LHCN-M2 (cell line): ENCODE measurements at places on chromosomes 1 and 21. TPM values are rescaled to one million over a fixed set of nuclear protein-coding genes. Genes with fewer than 3 reads are reported as not detected.
A peak's percentile ranks its signal among the peaks of the same experiment; 100 is the strongest.

GRCh38 chr1:205565799-205566198 is 61.3 kb downstream of the CDK18 start:
- no peak for DNase-seq

DNA sequence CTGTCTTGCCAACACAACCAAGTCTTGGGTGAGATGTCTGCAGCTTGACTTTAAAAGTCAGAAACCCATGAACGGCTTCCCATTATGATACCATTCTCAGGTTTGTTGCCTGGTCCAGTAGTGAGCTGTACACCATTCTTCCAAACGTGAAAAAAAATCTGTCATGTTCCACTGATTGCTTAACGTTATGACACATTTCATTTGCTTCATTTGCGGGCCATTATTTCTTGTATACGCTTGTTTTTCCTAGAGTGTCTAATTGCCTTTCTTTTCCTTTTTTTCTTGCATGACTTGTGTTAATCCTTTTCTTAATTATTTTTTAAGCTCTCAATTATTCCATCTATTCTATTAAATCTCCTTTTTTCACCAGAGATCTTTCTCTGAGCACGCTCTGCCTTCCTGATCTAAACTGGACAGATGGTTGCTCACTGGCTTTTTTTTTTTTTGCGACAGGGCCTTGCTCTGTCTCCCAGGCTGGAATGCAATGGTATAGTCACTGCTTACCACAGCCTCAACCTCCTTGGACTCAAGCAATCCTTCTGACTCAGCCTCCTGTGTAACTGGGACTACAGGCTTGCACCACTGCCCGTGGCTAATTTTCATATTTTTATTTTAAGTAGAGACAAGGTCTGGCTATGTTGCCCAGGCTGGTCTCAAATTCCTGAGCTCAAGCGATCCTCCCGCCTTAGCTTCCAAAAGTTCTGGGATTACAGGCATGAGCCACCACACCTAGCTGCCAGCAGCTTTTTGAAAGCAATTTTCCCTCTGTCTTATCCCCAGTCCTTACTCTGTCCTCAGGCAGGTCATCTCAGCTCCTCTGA is 31.7 kb upstream of the CAMTA1 start:
- peak; percentile 31 for DNase-seq

MYBPH gene
- 2.8 and 13.7 TPM in 2 replicates for total RNA-seq

NUP133 gene
- 33.3 and 36.3 TPM in 2 replicates for total RNA-seq

PLEKHG5 gene
- 1.8 and 2.2 TPM in 2 replicates for total RNA-seq

SERTAD4 gene
- 0.06 and 3.1 TPM in 2 replicates for total RNA-seq

DNA sequence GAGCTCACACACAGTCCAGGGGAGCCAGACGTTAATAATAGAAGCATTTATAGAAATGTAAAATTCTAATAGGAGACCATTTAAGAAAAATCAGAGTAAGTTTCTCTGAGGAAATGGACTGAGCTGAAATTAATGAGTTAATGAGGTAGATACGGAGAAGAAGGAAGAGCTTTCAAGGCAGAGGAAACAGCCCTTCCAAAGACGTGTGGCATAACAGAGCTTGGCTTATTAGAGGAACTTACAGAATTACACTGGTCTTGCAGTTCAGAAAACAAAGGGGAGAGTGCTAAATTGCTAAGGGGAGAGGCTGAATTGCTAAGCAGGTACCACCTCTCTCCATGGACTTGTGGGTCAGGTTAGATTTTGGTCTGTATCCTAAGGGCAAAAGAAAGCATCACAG is 8.2 kb upstream of the PIGK start:
- DNase-seq, result no peak

DNA sequence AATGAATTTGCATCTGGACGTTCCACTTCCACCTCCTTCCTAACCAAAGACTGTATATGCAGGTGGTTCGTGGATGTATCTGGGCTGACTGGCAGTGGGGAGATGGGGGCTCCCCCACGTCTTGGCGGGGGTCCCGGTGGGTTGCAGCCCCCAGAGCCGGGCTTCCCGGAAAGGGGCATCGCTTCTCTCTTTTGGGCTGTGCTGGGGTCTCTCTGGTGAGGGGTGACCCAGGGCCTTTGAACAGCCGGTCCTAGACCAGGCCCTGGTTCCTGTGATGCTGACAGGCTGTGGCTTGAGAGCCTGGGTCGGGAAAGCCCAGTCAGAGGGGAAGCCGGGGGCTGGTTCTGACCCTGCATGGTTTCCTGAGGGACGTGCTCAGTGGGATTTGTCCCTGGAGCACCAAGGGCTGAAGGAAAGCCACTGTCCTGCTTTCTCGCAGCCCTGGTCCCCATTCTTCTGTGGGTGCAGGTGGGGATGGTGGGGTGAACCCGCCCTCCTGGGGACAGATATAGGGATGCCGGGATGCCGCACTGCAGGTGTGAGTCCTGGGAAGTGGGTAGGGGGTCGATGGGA is 29.8 kb downstream of the COL18A1 start:
- no peak for DNase-seq

DNA sequence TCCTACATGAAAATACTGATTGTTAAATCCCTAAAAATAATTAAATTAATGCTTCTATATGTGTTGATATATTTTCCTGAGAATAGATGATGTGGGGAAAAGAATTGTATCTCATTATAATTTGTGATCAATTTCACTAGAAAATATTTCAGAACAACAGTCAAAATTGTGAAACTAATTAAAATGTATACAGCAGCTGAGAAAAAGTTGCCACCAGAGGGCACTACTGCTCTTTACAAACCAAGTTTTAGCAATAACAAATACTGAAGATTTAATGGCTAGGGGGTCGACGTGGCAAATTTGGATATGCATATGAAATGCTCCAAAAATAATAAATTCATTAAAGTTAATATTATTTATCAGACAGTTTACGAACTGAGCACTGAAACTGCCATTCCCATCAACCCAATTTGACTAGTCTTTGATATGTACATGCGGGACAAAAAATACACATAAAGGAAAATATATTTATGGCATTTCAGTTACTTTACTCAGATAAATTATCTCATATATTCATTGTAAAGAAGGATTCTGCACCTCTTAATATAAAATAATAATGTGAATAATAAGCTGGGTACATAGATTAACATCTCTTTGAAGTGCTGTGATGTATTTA is 96.3 kb upstream of the TMPRSS15 start:
- DNase-seq, result peak; percentile 37

- peak; percentile 46 for DNase-seq
These were observed 25.6 kb downstream of the RAB4A start for GRCh38 chr1:229296541-229296941.

LMNA gene
- 1,371 and 1,475 TPM in 2 replicates for total RNA-seq

GRCh38 chr1:33327587-33328325 is 6.9 kb upstream of the A3GALT2 start:
- DNase-seq, result peak; percentile 99

KDF1 gene
- not detected in 2 replicates for total RNA-seq

OR2L3 gene
- total RNA-seq, result not detected in 2 replicates

DNA sequence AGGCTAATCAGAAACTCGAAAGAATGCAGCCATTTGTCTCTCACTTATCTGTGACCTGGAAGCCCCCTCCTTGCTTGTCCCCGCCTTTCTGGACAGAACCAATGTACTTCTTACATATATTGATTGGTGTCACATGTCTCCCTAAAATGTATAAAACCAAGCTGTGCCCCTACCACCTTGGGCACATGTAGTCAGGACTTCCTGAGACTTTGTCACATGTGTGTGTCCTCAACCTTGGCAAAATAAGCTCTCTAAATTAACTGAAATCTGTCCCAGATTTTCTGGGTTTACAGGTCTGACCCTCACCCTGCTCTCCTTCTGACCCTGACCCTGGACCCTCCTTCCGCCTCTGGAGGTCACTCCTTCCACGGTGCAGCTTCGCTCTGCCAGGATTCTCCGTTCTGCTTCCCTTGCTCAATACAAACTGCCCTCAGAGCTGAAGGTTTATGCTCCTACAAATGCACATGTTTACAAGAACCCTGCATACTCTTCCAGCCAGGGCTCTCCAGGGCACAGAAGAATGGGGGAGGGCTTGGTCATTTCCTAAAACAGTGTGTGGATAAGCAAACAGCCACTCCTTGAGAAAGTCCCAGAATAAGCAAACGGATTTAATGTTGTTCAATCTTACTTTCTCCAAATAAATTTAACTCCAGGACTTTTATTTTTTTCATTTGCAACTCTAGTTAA is 160.5 kb downstream of the ACTL8 start:
- DNase-seq, result no peak

DNA sequence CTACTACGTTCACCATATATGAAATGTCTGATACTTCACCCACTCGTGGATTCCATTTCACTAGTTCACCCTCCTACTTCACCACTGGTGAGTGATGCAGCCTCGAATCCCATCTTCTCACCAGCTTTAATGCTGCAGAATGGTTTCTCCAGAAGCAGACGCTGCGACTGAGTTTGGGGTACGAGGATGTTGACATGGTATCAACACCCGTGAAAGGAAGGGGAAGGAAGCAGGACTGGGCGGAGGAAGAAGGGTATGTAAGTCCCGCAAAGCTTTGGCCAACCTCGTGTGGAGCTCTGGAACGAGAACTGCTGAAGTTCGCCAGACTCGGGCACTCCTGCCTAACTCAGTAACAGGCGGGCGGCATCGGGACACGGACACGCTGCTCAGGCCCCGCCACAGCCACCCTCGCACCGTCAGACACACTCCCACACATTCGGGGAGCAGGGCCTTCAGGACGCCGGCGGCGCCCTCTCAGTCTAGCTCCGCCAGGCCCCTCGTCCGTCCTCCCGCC is 833 bp upstream of the DIP2A start:
- peak; percentile 42 for DNase-seq

DNA sequence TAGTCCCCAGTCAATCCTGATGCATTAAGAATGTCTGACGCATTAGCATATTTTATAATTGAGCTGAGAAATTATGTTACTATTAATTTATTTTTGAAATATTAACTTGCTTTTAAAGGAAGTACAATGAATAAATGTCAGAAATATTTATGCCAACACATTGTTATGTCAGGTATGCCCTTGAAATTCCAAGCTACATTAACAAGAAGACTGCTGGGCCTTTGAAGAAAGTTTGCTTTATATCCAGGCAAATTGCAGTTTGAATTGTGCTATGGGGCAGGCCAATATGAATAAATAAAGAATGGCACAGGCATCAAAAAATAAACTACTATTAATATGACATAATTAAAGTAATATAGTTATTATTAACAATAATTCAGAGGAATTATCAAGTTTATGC is 1391.3 kb downstream of the PLA2G4A start:
- no peak for DNase-seq

DNA sequence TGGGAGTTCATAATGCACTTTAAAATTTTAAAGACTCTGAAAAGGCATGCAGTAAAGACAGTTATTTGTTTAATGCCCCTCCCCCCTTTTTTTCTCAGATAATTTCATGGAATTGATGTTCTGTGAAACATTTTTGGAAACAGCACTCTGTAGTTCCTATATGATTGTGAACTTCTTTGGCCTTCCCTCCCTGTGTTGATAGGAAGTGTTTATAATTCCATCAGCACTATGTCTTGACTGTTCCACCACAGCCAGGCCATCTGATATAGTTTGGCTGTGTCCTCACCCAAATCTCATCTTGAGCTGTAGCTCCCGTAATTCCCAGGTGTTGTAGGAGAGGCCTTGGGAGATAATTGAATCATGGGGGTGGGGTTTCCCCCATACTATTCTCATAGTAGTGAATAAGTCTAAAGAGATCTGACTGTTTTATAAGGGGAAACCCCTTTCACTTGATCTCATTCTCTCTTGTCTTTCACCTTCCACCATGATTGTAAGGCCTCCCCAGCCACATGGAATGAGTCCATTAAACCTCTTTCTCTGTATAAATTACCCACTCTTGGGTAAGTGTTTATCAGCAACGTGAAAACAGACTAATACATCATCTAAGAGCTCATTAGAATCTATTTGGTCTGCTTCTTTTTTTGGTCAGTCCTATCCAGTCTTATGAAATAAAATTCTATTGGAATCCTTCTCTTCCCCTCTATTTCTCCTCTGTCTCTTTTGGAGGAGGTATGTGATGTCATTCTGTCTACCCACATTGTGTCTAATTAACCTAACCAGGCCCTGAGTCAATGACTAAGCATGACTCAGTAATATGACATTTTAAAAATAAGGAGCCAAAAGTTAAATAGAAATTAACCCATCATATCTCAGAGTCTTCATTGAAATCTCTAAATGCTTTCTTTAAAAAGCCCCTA is 8.9 kb downstream of the CCDC185 start:
- peak; percentile 49 for DNase-seq

DNA sequence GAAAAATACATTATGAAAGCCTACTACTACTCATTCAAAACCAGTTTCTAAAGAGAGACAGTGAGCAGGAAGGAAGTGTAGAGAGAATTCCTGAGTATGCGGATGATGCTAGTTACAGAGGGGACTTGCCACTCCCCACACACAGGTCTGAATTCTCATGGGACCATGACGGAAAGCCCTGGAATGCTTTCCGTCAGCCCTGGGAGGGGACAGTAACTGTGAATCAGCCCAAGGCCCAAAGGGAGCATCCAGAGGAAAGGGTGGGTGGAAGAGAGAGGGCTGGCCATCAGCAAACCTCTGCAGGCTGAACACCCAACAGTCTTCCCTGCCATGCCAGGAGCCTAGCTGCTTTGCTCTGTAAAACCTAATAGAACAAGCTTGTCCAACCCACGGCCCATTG is 36.4 kb downstream of the RCSD1 start:
- DNase-seq, result peak; percentile 98

DNA sequence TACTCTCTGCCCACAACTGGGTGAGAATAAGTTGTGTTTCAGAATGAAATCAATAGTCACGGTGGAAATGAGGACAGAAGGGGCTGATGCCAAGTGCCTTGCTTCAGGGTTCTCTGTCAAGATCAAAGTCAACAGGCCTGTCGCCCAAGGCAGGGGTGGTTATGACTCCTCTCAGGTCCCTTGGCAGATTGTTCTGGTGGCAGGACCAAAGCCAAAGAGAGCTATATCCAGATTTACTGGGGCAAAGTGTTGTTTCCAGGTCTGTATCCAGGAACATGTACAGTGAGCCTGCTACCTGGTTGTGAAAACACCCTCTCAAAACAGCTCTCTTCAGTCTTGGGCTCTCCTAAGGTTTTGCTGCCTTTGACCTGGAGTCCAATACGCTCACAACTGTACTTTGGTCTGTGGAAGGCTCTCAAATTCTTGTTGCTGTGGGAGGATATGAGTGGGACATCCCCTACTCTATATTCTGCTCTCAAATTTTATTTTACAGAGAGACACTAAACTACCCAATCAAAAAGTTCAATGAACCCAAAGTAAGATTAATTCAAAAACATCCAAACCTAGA is 175.1 kb upstream of the ETV3 start:
- DNase-seq, result no peak

DNA sequence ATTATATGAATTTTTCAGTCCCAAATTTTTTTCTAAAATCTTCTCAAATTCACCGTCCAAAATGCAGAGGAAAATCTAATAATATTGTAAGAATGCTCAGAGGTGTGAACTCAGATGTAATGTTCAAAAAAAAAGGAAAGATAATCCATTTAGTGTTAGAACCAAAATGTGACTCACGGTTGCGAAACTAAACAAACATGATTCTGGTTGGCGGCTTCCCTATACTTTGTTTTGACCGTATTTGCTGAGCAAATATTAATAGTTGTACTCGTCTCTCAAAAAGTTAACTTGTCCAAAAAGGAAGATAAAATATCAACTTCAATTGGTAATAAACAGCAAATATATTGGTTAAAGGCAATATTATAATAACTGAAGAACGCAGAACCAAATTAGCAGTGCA is 34.4 kb downstream of the ZSWIM5 start:
- peak; percentile 34 for DNase-seq

GRCh38 chr1:70628973-70629372 is 217.9 kb downstream of the CTH start:
- no peak for DNase-seq

VTCN1 gene
- total RNA-seq, result not detected in 2 replicates
